ENCODE measurements at places on chromosomes 11 and 22. TPM values are rescaled to one million over a fixed set of nuclear protein-coding genes. Genes with fewer than 3 reads are reported as not detected.

SPI1 gene
- not detected for total RNA-seq

PRODH gene
- total RNA-seq, result not detected

NNMT gene
- total RNA-seq, result 74.7 TPM

GUCY1A2 gene
- under 0.01 TPM for total RNA-seq

OR52I1 gene
- total RNA-seq, result not detected

PATL1 gene
- 3.9 TPM for total RNA-seq

UCP2 gene
- total RNA-seq, result 2.0 TPM

CELSR1 gene
- 0.56 TPM for total RNA-seq

OR8G5 gene
- not detected for total RNA-seq

APOBEC3B gene
- total RNA-seq, result 17.6 TPM

C11orf24 gene
- 41.1 TPM for total RNA-seq

TRIM5 gene
- total RNA-seq, result 49.1 TPM

MS4A12 gene
- not detected for total RNA-seq

YPEL1 gene
- total RNA-seq, result 1.1 TPM

MMP8 gene
- total RNA-seq, result under 0.01 TPM

HORMAD2 gene
- total RNA-seq, result not detected

TPH1 gene
- under 0.01 TPM for total RNA-seq

HTR3A gene
- total RNA-seq, result not detected

TMEM138 gene
- total RNA-seq, result 16.7 TPM

OR2D2 gene
- total RNA-seq, result 0.28 TPM

MS4A3 gene
- total RNA-seq, result not detected

OLFML1 gene
- 0.18 TPM for total RNA-seq

ARCN1 gene
- 176 TPM for total RNA-seq

CXCR5 gene
- not detected for total RNA-seq

SHISA8 gene
- total RNA-seq, result not detected

ACP2 gene
- total RNA-seq, result 10.3 TPM

SYVN1 gene
- total RNA-seq, result 9.5 TPM

IL18 gene
- 0.54 TPM for total RNA-seq

TCN1 gene
- total RNA-seq, result not detected

KCNC1 gene
- total RNA-seq, result not detected

LDHAL6A gene
- total RNA-seq, result not detected

OR52N4 gene
- not detected for total RNA-seq

ELFN2 gene
- total RNA-seq, result 0.83 TPM

OR4S2 gene
- total RNA-seq, result not detected

Measured in IMR-90 (cell line).